ENCODE measurements at places on chromosomes 11 and 22.

DNA sequence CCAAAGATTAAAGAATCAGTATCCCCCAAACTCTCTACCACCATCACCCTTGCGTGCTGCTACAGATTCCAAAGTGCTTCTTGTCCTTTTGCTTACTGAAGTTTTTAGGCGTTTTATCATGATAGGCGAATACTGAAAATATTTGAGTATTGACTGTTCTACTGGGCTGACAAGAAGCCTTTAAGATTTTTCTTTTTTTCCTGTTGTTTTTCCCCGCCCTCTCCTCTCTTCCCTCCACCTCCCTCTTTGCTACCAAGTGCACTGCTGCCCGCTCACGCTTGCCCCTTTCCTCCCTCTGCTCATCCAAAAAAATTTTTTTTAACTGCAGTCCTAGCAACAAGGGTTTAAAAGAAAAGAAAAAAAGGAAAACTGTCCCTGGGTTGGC, 679 bp downstream of the SPCS2 start:
- no peak for DNase-seq

- DNase-seq: no peak
Measured at GRCh38 chr11:116224889-116225200, 547.9 kb downstream of the BUD13 start.

GRCh38 chr11:22337596-22338485, at the start of gene SLC17A6:
Gene SLC17A6 (plus strand): TSS chr11:22338381. CDS start chr11:22338534, 153 bp downstream.
- no peak for DNase-seq

DNA sequence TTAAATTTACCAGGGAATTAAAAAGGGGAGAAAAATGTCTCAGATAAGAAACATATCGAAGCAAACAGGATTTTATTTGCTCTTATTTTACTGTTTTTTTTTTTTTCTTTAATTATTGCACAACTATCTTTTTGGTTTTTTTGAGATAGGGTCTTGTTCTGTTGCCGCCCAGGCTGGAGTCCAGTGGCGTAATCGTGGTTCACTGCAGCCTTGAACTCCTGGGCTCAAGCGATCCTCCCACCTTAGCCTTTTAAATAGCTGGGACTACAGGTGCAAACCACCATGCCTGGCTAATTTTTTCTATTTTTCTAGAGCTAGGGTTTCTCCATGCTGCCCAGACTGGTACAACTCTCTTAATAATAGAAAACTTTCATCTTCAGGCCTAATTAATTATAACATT, 32.5 kb downstream of the DRG1 start:
- DNase-seq: no peak

- no peak for DNase-seq
Measured at GRCh38 chr11:61626580-61627380, 45.9 kb upstream of the SYT7 start.

GRCh38 chr11:14067686-14068085, 105.2 kb downstream of the SPON1 start:
- DNase-seq: no peak

GRCh38 chr11:68904248-68904847, 657 bp downstream of the IGHMBP2 start:
- no peak for DNase-seq

DNA sequence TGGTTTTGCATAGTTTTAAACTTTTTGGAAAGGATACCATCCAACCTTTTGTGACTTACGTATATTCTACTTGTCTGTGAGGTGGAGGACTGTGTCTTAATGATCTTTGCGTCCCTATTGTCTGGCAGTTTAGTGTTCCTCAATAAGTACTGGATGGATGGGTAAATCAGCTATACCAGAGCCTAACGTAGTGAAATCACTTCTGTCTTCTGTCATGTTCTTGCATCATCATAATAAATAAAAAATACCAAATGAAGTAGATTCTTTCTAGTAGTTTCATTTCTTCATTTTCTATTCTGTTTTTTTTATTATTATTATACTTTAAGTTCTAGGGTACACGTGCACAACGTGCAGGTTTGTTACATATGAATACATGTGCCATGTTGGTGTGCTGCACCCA, 66.4 kb downstream of the ACER3 start:
- DNase-seq: no peak

- DNase-seq: no peak
Measured at GRCh38 chr11:44771841-44772240, 45.1 kb downstream of the TSPAN18 start.

- DNase-seq: no peak
Measured at GRCh38 chr11:66478729-66479393, 1.4 kb upstream of the DPP3 start.

- DNase-seq: no peak
Measured at GRCh38 chr11:75509020-75509720, 16.6 kb downstream of the GDPD5 start.

DNA sequence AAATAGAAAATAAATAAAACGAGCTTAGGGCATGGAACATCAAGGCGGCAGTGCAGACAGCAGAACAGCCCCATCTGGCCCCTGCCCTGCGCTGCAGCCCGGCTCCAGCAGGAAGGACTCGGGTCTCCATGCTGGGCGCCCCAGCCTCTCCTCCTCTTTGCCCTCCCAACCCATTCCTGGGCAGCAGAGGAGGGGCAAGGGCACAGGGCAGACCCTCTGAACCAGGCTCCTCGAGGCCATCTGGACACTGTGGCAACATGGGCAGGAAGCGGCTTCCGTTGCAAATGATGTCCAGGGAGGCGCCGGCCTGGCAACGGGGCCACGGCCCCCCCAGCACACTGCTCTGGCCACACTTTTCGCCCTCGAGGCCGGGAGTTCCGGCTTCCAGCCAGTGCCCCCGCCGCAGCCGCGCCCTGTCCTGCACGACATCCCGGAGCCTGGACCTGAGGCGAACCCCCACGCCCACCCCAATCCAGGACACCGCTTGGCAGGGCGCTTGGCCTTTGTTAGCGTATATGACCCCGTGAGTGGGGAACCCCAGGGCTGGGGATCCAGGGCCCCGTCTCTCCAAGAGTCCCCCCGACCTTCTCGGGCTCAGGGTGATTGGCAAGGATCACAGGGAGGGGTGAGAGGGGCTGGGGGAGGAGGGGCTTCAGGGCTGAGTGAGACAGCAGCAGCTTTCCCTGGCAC, 192.1 kb downstream of the IGLL1 start:
- DNase-seq: no peak

DNA sequence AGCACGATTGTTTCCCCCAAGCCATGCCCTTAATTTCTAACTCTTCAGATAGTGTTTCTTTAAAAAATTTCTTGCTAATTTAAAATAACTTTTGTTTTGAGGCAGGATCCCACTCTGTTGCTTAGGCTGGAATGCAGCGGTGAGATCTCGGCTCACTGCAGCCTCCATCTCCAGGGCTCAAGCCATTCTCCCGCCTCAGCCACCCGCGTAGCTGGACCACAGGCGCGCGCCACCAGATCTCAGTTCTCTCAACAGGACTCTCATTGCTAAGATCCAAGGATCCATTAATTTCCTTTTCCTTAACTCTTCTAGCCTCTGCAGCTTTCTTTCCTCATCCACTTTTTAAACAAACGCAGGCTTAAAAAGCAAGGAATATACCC, 327 bp upstream of the MED17 start:
- no peak for DNase-seq

DNA sequence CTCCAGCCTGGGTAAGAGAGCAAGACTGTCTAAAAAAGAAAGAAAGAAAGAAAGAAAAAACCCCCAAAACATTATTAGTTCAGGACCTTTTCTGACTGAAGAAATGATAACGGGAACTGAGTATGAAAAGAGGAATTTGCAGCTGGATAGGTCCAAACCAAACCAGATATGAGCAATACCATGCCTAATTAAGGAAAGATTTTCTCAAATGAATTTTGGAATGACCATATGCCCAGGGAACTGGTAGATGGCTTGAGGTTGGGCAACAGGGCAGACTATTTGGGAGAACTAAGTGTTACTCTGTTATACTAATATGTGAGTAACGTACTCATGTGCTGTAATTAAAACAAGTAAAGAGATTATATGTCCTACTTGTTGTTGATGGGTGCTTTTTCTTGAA, 186.1 kb downstream of the TMEM135 start:
- DNase-seq: no peak

DNA sequence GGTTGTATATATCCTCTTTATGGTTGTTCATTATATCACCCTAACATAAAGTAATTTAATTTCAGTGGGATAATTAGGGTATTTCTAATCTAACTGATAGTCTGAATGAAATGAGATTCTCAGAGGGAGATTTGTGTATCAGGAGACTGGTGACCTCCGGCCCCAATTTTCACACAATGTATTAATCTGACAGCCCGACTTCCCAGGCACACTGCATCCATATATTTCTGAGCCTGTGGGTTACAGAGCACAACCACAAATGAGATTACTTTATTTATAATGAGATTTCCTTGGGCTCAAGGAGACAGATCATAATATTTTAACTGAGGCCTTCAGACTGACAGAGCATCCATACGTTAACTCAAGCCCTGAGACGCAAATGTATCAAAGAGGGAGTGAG, 125.9 kb downstream of the RCN1 start:
- DNase-seq: no peak

DNA sequence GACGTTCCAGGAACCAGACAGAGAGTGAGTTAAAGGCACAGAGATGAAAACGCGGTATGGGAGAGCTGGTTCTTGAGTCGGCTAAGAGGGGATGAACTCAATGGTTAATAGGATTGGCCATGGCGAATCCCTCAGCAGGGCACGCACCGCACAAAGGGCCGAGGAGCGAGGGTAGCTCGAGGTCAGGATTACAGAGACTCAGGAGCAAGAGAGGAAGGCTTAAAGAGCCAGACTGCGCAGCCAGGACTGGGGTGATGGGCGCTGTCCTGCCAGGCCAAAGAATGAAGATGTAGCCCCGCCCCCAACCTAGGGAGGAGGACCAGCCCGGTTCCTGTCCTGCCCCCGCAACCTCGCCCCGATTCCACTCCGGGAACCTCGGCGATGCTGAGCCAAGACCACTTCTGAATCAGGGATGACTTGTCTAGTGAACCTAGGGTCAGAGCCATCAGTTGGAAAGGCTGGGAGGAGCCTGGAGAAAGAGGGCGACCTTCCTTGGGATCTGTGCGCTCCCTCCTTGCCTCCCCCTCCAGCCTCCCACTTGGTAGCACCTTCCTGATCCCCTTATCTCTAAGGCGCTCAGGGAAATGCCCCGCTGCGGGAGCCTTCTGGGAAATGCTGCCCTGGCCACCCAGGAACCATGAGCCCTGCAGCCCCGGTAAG, at the start of gene PLEKHB1:
Gene PLEKHB1 (plus strand): TSS at position 610 of the 660 bp plus-strand sequence. CDS start 28 bp downstream, at position 638.
- DNase-seq: no peak

- DNase-seq: no peak
Measured at GRCh38 chr11:121489823-121490222, 37.1 kb upstream of the SORL1-AS1 start.

GRCh38 chr22:40463017-40463631, 92.7 kb downstream of the SGSM3 start:
- DNase-seq: peak; percentile 17

DNA sequence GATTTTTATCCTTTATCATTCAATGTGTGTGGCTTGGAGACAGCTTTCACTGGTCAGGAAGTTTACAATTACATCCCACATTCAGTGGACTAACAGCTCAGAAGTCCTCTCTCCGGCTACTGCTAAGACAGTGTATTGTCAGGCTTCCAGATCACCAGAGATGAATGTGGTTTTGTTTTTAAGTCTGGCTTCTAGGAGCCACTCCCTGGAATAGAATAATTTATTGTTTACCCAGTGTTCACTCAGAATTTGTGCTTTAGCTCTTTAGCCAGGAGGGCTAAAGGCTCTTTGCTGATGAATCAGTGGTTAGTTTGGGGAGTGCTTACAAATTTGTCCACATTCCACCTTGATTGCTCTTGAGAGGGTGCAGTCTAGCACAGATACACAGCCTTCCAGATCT, 26.5 kb downstream of the TRIM77 start:
- no peak for DNase-seq

DNA sequence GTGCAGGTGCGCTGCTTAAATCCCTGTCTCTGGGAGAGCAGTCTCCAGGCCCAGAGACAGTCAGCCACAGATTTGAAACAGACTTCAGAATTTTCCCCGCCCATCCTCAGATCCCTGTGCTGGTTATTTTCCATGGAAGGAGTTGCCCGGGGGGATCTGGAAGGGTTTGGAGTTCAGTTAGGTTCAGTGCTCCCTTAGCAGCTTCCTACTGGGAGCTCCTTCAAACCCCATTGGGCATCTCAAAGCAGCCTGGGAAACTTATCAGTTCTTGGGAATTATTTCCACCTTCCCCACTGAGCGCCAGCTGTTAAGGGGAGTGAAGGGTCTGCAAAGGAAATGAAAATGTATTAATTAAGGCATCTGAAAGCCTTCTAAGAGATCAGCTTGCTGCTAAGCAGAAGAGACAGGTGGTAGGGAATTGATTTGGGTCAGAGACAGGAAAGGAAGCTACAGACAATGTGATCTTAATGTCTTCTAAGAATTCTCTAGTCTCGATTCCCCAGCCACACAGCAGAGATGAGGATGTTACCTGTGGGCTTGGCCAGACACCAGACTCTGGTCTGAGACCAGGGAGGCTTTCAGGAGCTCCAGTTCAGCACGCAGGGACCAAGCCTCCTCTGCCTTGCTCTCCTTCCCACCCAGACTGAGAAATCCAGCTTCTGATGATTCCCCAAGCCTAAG, 106.2 kb upstream of the TBCEL start:
- DNase-seq: no peak

DNA sequence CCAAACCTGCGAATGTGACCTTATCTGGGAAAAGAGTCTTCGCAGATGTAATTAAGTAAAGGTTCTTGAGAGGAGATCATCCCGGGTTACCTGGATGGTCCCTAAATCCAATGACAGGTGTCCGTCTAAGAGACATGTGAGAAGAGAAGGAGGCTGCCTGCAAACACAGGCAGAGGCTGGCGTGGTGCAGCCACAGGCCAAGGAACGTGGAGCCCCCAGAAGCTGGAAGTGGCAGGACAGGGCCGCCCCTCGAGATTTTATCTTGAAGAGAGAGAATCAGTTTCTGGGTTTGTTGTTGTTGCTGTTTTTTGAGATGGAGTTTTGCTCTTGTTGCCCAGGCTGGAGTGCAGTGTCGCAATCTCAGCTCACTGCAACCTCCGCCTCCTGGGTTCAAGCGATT, 33.6 kb downstream of the MRGPRD start:
- no peak for DNase-seq

DNA sequence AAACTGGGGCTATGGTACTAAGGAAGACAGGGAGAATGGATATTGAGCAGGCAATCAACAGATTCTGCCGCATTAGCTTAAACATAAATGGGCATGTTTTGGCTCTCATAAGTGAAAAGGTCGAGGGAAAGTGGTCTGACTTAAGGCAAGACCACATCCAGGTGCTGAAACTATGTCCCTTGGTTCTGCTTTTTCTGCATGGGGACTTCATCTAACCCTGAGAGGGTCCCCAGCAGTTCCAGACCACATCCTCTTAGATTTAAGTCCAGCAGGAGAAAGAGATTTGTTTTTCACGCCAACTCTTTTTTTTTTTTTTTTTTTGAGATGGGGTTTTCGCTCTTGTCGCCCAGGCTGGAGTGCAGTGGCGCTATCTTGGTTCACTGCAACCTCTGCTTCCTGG, 5.5 kb downstream of the RPS6KA4 start:
- DNase-seq: no peak

DNA sequence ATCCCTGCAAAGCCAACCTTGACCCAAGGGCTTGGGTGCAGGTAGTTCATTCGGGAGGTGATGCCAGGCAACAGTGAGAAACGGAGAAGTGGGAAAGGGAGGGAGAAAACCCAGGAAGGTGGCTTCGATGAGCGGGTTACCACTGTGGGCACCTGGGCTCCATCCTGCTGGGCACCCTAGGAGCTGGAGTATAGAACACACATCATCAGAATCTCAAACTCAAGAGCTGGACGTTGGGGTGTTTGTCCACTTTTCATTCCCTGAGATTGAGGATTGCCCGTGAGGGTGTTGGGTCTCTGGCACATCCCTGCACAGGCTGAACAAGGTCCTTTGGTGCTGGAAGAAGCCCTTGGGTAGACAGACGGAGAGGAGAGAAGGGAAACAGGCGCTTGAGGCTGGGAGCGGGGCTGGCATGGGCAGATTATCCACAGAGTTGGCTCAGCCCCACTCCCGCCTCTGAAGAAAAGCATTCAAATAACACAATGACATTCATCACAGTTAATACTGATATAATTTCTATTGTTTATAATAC, 70.4 kb downstream of the LRRC32 start:
- DNase-seq: no peak
